A549 treated with Hydrocortisone at 1 μM for 4 hours (cell line): ENCODE measurements at places on chromosomes 12 and 14. TPM values are rescaled to one million over a fixed set of nuclear protein-coding genes. Genes with fewer than 3 reads are reported as not detected.

KRT78 gene
- 0.07 to 0.45 TPM (median 0.25 TPM) in 4 of 5 replicates, not detected in the other for total RNA-seq

TMEM121 gene
- total RNA-seq: 4.6 to 9.5 TPM (median 8.0 TPM) in 5 replicates

CCDC197 gene
- not detected in 5 replicates for total RNA-seq

DDX23 gene
- 74.2 to 96.4 TPM (median 76.2 TPM) in 5 replicates for total RNA-seq

EEF1AKMT3 gene
- total RNA-seq: 4.0 to 6.5 TPM (median 5.0 TPM) in 5 replicates

MANSC4 gene
- not detected in 5 replicates for total RNA-seq

PTPRR gene
- 0.21 to 0.46 TPM (median 0.36 TPM) in 5 replicates for total RNA-seq

MGST1 gene
- 754 to 809 TPM (median 790 TPM) in 5 replicates for total RNA-seq

ALDH1L2 gene
- total RNA-seq: 2.4 to 4.2 TPM (median 3.8 TPM) in 5 replicates

TAS2R9 gene
- total RNA-seq: not detected in 5 replicates

RERGL gene
- not detected in 5 replicates for total RNA-seq

GDF3 gene
- total RNA-seq: not detected in 5 replicates

BCAT1 gene
- total RNA-seq: 10.1 to 12.7 TPM (median 10.7 TPM) in 5 replicates

LTBP2 gene
- total RNA-seq: 7.6 to 12.4 TPM (median 10.8 TPM) in 5 replicates

C3AR1 gene
- not detected in 5 replicates for total RNA-seq
